Stimulated activated CD4-positive, alpha-beta T cell treated with anti-CD3 and anti-CD28 coated beads, Interleukin-1b, Interleukin-23, amount 100 ng/mL, for 1 hour (primary cell): ENCODE measurements at places on chromosomes 1 and 21.

- no peak for DNase-seq
Measured at GRCh38 chr1:50272912-50273311, 150.3 kb downstream of the DMRTA2 start.

- DNase-seq: no peak
Measured at GRCh38 chr1:18784482-18784831, 75.0 kb downstream of the TAS1R2 start.

GRCh38 chr1:69985376-69985775, 220.0 kb downstream of the LRRC40 start:
- DNase-seq: no peak

- DNase-seq: no peak
Measured at GRCh38 chr1:30263888-30264671, 459.3 kb downstream of the MATN1 start.

DNA sequence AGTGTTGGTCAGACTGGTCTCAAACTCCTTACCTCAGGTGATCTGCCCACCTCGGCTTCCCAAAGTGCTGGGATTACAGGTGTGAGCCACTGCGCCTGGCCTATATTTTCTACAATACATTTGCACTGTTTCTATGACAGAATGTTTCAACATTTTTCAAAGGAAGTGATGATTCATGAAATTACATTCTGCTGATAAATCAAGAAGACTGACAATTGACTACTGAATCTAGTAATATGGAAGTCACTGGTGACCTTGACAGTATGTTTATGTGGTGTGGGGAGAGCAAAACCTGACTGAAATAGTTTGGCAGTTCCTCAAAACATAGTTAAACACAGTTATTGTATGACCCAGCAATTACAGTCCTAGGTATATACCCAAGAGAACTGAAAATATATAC, 18.1 kb downstream of the LRIF1 start:
- DNase-seq: no peak

DNA sequence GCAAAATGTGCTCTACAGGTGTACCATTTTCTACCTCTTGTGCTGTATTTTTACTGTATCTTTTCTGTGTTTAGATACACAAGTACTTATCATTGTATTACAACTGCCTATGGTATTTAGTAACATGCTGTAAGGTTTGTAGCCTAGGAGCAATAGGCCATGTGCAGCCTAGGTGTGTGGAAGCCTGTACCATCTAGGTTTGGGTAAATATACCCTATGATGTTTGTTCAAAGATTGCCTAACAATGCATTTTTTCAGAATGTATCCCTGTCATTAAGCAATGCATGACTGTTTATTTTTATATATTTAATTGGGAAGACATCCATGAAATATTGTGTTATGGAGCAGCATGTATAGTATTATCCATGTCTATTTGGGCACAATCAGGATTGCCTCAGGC, 11.0 kb downstream of the ETV3L start:
- DNase-seq: no peak

DNA sequence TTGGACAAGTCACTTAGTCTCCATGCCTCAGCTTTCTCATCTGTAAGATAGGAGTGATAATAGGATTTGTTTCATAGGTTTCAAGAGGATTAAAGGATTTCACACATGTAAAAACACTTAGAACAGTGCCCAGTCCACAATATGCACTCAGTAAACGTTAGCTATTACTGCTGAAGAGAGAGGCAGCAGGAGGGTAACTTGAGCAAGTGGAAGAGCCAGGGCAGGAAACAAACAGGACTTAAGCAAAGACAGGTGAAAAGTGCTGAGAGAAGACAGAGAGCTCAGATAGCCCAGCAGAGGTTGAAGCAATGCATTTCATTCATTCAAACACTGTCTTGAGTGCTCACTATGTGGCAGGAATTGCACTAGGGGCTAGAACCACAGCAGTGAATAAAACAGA, 21.1 kb upstream of the H3-3A start:
- no peak for DNase-seq

DNA sequence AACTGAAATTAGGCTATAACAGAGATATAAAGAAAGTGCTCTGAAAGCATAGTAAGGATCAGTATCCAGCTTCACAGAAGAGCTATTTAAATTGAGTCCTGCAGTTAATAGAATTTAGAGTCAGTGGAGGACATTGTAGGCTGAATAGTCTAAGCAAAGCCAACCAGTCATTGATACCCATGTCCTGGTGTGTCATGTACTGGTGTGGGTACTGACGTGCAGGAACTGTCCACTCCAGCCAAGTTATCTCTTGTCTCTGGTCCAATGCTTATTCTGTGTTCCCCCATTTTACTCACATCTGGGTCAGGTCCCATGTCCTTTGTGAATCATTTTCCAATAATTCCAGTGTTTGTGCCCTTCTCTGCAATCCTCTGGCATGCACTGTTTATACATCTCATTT, 90.0 kb downstream of the MACF1 start:
- DNase-seq: no peak

DNA sequence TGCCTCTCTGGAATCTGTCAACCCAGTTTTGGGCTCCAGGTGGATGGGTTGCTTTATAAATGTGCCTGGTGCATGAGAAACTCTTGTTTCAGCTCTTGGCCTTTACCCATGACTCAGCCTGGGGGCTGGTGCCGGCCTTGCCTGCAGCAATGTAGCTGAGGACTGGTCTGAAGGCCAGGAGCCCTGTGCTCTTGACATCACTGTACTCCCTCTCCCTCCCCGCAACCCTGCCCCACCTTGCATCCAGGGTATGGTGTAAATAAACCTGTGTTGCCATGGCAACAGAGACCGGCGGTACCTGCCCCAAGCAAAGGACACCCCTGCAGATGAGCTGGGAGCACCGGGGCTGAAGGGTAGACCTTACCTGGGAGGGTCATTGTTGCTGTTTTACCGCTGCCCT, 13.3 kb downstream of the FAM151A start:
- no peak for DNase-seq

DNA sequence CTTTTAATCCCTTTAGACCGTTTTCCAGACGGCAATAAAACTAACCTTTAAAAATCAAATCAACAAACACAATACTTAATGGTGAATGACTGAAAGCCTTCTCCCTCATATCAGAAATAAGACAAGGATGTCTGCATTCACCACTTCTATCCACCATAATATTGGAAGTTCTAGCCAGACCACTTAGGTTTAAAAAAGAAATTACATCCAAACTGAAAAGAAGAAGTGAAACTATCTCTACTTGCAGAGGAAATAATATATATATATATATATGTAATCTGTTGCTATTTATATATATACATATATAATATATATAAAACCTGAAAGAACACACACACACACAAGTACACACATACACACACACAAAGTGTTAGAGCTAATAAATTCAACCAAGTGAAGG, 100.4 kb downstream of the BRINP3 start:
- DNase-seq: no peak

DNA sequence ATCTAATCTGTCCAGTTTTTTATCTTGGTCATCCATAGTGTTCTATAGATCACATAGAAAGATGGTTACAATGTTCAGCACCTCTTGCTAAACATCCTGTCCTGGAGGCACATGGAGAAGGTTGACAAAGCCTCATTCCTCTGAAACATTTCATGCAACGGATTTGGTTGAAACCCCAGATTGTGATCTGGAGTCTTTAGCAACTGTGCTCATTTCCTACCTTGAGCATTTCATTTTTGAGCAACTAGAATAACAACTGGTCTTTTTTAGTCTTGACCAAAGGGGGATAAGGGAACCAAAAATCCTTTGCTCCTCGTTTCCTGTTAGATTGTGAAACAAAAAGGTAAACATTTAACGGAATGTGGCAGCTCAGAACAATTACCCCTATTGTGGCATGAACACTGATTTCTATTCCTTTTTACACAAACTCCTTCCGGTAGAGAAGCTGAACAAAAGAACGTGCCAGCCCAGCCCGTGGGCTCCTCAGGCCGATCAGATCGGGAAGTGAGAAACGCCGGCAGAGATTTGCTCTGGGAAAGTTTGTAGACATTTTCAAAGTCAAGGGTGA, 94.7 kb upstream of the ERRFI1 start:
- no peak for DNase-seq

- DNase-seq: no peak
Measured at GRCh38 chr1:13617108-13617507, 33.5 kb downstream of the PDPN start.

GRCh38 chr1:175390522-175391254, 198.1 kb upstream of the KIAA0040 start:
- DNase-seq: no peak

DNA sequence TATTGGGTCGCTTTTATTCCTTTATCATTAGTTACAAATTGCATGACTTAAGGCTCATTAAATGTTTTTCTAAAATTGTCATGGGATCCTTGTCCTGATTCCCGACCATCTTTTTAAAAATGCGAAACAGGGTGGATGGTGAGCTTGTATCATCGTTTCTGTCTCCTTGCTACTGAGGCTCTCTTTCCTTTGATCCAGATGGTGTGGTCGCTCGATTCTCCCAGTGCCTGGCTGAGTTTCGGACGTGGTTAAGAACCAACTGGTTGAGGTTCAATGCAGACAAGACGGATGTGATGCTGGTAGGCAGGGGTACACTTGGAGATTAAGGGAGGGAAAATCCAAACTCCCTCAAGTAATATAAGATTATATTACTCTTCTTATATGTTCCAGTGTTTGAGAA, 1.2 kb downstream of the MIER1 start:
- DNase-seq: no peak

DNA sequence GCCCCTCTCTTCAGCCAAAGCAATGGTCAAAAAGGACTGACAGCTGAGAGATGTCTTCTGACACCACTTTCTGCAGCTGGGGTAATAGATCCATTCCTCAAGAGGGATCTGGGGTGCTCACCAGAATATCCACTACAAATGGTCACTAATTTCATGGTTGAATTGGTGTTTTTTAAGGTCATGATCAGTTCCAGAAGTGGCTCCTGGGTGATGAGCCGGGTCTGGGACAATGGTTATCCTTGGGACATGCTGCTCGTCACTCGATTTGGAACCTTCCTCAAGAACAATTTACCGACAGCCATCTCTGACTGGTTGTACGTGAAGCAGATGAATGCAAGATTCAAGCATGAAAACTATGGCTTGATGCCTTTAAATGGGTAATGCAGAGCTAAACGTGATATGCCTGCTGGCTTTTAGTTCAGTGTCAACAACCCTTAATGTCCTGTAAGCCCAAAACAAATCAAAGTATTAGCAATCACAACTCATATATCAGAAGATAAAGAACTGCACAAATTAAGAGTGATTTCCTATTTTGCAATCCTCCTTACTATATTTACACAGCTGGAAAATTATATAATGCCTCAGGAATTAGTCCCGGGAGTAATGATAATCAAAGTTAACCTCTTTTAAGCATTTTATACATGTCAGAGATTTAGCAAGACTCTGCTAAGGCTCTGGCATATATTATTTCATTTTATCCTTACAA, 20.1 kb downstream of the FMO3 start:
- DNase-seq: no peak

DNA sequence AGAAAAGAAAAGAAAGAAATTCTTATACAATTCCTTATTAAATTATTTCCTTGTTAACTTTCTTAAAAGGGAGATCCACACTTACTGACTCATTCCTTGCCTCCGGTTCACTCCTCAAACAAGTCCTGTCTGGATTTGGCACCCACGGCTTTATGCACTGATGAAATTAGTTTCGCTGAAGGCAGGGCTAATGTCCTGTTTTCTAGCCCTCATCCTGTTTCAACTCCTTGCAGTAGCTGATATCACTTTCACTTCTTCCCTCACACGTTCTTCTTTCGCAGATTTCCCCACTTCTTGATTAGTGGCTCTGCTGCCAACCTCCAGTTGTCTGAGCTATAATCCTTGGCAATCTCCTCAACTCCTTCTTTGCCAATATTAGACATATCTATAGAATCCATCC, 215.2 kb downstream of the URB2 start:
- DNase-seq: no peak

- no peak for DNase-seq
Measured at GRCh38 chr1:208885060-208885459, 640.9 kb upstream of the PLXNA2 start.

DNA sequence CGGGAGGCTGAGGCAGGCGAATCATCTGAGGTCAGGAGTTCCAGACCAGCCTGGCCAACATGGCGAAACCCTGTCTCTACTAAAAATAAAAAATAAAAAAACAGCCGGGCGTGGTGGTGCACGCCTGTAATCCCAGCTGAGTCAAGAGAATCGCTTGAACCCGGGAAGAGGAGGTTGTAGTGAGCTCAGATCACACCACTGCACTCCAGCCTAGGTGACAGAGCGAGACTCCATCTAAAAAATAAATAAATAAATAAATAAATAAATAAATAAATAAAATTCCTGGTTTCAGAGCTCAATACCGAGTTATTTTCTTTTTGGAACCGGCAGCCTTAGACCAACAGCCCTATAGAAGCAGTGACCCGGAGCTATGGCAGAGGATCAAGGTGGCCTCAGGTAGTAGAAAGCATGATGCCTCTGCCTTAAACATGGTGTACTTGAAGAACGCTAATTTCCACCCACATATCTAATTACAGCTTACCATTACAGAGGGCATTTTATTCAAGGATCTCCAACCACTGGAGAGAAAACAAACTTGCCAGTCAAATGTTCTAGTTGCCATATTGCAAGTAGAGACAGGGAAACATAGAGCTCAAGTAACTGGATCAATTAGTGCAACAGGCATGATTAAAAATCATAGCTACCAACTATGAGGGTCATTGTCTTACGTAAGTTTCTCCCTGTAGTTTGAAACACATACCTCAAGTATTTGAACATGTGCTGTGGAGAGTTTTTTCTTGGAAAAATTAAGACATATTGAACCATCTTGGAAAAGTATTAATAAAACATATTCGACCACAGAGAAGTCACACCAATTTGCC, 2.0 kb upstream of the ENAH start:
- no peak for DNase-seq

DNA sequence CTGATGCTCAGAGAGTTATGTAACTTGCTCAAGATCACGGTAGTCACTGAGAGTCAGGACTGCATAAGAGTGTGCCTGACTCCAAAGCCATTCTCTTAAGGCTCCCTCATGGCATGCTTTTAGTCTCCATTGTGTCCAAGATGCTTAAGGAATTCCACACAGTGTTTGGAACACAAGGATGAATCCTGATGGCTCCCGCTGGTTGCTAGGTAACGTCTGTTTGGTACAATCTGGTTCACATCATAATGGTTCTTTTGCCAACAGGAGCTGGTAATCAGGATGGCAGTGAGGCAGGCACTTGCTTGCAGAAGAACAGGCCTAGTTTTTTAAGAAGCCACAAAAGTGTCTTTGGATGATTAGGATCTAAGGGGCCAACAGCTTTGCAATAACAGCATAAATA, 436.5 kb upstream of the DAB1 start:
- no peak for DNase-seq

- DNase-seq: no peak
Measured at GRCh38 chr1:233735847-233736246, 121.9 kb downstream of the KCNK1 start.
